ENCODE measurements at places on chromosomes 5 and 9. TPM values are rescaled to one million over a fixed set of nuclear protein-coding genes. Genes with fewer than 3 reads are reported as not detected.

Gene PTGDS
- total RNA-seq: 1.8 TPM

Gene PCDHGB5
- total RNA-seq: 5.6 TPM

Gene GLRA1
- total RNA-seq: not detected

Gene TMC1
- not detected for total RNA-seq

Gene DNAI1
- total RNA-seq: not detected

Gene HRCT1
- total RNA-seq: 4.4 TPM

Gene PCDHGA12
- 0.79 TPM for total RNA-seq

Gene ZNF782
- total RNA-seq: 5.2 TPM

Gene INSL4
- not detected for total RNA-seq

Gene PRPF4
- total RNA-seq: 35.6 TPM

Gene GPSM1
- total RNA-seq: 15.5 TPM

Gene ARL14EPL
- not detected for total RNA-seq

Gene ASPN
- 0.12 TPM for total RNA-seq

Gene MAST4
- total RNA-seq: 26.8 TPM
